KBM-7 (cell line): ENCODE measurements at places on chromosomes 12 and 14.
A peak's percentile ranks its signal among the peaks of the same experiment; 100 is the strongest.

GRCh38 chr12:45166056-45166455, 49.8 kb upstream of the ANO6 start:
- DNase-seq = no peak

GRCh38 chr12:54191550-54192022, 2.8 kb upstream of the SMUG1 start:
- peak; percentile 96 for DNase-seq

DNA sequence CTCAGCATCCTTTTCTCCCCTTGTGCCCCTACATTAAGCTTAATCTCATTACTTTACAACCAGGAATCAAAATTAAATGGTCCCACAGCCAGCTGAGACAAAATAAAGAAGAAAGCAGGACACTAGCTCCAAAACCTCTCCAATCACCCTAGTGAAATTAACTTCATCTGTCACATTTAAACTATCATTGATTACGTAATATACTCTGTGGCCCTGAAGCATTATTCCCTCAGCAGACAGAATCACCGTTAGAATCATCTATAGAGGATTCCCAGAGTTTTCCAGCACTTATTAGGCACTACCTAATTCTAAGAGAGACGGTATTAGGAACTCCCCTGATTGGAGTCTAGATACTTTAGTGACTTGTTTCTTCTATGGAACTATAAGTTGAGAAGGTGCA, at the start of gene OR4K17:
OR4K17 (plus strand) TSS at position 302 of the 400 bp plus-strand sequence. CDS start 6,761 bp downstream, outside the sequence.
- DNase-seq = no peak

DNA sequence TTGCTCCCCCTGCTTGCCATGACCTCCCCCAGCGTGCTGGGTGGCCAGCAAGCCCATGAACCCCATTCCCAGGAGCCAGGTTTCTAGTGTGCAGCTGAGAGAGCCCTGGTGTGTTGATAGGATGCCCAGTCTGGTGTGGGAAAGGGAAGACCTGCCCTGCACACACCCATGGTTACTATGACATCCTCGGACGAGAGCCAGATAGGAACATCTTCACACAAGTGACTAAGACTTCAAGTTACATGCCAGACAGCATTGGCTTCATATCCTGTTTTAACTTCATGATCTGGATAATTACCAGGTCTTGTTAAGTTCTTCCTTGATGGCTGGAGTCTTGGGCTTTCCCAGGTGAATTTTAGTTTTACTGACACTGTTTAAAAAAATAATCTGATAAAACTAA, 196.6 kb upstream of the EGLN3 start:
- no peak for DNase-seq

DNA sequence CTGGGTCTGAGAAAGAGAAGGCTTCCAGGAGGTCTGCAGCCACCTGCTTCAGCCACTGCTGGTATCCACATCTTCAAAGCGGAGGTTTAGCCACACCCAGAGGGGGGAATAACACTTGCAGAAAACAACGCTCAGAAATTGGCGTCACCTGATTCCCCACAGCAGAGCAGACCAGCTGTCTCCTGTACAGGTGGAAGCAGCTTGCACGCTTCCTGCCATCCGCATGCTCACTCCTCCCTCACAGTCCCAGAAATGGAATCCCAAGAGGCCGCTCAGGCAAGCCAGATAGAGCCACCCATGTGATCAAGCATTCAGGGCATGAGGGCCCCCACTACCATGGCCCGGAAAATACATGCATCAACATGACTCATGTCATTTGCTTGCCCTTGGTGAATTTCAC, 112.2 kb upstream of the DIO3 start:
- no peak for DNase-seq

DNA sequence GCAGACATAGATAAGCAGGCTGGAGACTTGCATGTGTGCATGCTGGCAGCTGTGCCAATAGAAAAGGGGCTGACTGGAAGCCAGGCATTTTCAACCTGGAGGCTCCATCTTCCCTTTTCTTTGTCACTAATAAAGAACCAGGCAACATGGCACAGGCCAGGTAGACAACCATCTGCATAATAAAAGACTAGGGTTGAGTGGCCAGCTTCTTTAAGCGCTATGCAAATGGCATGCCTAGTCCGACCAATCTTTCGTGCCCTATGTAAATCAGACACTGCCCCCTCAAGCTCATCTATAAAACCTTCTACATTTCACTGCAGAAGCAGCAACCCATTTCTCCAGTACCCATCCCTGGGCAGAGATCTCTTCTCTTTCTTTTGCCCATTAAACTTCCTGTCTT, 4.6 kb upstream of the KLRC1 start:
- no peak for DNase-seq

DNA sequence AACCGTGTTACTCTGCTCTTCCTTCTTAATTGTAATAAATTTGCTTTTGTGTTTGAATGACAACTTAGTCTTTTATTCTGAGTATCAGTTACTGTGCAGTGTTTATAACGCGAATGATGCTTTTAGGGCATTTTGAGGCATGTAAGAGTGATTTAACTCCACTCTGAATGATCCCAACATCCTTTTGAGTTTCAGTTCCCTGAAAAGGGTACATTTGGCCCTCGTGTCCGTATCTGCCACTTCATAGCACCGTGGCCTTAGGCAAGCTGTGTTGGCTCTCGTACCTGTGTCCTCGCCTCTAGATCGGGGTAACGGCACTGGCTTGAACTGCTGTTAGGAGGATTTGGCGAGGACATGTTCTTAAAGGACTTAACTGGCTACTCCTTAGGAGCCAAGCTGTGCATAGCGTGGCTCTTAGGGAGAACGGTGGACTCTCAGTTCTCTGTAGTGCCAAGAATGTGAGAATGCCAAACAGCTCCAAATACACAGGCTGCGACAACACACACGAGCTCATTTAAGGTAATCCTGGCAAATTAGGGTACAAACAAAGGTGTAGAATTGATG, 92.0 kb downstream of the PPP2R5C start:
- no peak for DNase-seq

GRCh38 chr14:103109535-103110441, 13.5 kb upstream of the TNFAIP2 start:
- no peak for DNase-seq

DNA sequence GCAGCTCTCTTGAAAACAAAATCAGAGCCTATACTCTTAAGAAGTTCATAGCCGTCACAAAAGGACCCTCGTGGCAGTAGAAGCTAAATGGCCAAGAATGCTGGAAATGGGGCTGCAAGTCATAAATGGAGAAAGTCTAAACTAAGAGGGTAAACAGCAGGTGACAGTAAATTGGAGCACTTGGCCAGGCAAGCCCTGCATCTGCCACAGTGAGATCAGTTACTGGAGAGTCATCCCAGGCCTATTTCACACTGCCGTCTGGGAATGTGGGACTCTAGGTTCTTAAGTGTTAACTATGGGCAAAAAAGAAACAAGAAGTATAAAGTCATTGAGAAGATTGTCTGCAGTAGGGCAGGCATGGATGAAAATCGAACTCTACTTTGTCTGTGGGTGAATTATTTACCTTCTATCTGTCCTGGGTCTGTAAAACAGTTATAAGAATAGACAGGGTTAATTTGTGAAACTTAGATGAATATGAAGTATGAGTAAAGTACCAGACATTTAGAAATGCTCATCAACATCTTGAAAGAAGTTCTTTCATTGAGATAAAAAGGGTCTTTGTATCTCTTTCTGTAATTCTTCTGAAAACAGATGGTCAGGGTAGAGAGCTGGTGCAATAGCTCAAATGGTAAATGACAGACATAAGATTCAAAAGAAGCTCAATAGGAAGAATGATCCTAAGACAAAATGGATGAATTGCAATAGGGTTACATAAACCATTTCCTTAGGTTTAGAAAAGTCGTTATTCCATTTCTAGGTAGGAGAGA, 792.5 kb downstream of the DIO2 start:
- no peak for DNase-seq

GRCh38 chr14:62743118-62743517, 302.1 kb downstream of the KCNH5 start:
- no peak for DNase-seq

DNA sequence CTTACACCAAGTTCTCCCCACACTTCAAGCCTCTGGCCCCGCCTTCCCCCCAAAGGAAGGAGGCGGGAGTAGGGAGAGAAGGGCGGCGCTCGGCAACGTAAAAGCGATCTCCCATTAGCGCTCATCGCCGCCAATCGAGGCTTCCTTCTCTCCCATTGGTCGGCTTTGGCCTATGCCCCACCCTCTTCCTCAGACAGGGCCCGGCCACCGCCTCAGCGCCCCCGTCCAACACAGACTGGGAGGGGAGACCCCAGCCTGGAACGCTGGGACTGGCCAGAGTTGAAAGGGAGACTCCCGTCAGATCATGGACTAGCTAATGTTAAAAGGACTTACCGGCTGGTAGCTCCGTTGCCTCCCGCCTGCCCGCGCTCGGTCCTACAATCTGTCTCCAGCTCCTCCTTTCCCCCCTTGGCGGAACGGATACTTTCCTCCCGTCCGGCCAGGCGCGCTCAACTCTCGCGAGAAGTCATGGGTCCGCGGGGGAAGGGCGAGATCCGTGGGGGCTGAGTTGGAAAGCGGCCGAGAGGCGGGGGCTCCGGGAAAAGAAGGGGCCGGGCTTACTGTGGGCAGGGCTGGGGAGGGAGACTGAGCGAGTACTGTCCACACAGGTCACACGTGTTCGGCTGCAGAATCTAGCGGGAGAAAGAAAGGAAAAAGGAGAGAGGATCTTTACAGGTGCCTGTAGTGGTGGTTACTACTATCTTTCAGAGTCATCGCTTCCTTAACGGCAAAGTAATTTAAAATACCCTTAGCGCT, at the start of gene ATF7:
ATF7 (minus strand) TSS at position 437 of the 756 bp plus-strand sequence. CDS start 25,382 bp downstream, outside the sequence.
- peak; percentile 99 for DNase-seq

DNA sequence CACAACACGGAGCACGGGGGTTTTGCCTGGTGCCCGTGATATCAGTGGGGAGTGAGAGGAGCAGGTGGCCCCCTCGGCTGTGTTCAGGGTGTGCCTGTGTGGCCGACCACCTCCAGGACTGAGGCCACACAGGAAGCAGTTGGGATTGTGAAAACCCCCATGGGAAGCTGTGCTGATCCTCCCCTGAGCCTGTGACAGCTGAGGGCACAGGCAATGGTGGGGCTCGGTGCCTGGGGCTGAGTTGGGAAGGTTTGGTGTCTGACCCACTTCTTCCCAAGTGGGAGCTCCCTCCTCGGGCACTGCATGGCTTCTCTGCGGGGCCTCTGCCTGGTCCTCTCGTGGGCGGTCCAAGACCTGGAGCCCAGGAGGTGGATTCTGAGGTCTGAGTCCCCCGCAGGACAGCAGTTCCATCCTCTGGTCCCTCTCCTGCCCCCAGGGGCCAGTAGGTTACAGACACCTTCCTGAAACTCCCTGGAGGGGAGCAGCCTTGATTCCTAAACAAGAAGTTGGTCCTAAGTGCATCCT, 17.9 kb downstream of the PACS2 start:
- no peak for DNase-seq

GRCh38 chr12:89962648-89963047, 254.0 kb upstream of the ATP2B1 start:
- DNase-seq = no peak

DNA sequence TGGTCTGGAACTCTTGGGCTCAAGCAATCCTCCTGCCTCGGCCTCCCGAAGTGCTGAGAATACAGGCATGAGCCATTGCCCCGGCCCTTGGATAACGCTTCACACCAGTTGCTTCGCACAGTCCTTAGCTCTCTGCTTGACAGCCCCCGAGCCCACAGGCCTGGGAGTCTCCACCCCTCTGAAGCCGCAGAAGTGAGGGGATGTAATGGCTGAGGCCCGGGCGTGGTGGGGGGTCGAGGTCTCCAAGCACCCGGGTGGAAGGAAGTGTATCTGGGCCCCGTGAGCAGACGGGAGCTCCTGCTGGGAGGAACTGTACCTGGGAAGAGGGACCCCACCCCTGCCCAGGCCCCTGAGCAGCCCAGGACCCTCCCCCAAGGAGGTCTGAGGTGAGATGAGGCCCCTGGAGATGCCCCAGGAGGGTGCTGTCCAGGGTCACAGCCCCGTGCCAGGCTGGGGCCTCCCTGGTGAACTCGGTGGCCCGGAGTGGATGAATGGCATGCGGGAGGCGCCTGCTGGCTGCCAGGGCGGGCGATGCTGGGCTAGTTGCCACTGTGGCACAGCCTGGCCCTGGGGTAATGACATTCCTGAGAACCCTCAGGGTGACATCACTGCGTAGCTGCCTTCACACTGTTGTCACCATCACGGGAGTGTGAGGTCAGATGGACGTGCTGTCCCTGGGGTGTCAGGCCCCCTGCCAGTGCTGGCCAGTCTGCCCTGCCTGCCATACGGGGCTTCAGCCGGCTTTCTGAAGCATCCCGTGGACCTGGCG, 48.9 kb downstream of the KIF26A start:
- DNase-seq = no peak

- DNase-seq = no peak
These were observed 501.5 kb upstream of the TBX3 start for GRCh38 chr12:115185506-115185905.

DNA sequence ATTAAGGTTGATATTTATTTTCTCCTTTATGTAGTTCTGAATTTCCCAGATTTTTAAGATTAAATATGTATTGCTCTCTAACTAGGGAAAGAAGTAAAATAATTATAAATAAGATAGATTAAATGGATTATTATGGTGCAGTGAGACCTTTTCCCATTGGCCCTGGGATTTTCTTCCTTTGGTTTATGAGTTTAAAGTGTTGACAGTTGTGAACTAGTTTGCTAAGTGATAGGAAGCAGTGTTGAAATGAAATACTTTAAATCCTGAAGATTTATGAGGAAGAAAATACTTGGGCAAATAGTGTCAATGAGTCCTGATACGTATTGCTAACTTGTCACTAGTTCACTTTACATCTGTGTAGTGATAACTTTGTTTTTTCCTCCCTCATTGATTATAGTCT, 188.9 kb downstream of the RAD51B start:
- DNase-seq = no peak

GRCh38 chr14:95774265-95775160, 60.6 kb upstream of the TCL1A start:
- peak; percentile 46 for DNase-seq

GRCh38 chr14:69008421-69008884, 29.4 kb upstream of the ACTN1 start:
- no peak for DNase-seq

DNA sequence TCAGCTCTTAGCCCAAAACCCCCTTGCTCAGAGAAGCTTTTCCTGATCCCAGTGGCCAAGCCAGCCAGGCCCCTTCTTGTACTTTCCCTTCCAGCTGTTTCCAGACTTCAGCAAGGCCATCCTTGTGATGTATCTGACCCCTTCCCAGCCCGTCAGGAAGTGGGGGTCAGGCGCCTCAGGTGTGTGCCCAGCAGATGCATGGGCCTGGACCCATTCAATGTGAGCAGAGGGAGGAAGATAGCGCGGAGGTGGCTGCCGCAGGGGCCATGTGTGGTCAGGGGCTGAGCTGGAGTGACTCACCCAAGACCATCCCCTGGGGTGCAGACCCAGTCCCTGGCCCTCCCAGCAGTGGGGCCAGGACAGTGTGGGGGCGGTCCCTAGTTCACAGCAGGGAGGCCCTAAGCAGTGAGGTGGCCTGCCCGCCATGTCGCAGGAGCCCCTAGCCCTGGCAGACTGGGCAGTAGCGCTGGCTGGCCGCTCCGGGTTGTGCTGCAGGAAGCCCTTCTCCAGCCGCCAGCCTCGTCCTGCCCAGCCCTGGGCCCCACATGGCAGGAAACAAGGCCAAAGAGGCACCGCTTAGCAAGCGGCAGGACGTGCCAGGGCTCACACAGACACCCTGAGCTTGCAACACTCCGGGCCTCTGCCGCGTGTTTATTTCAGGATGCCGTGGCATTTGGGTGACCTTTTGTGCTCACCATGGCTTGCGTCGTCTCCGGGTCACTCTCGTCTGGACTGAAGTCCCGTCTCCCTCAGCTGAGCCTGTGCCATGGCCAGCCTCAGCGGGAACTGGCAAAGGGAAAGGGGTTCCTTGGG, 12.0 kb downstream of the ADSS1 start:
- DNase-seq = no peak
